A549 treated with CORT108297 at 1 μM for 4 hours (cell line): ENCODE measurements at places on chromosomes 5 and 9. TPM values are rescaled to one million over a fixed set of nuclear protein-coding genes. Genes with fewer than 3 reads are reported as not detected.

The SCAMP1 gene
- total RNA-seq: 15.9 to 28.5 TPM (median 25.3 TPM) in 5 replicates

The BAAT gene
- 0.33 to 0.60 TPM (median 0.41 TPM) in 5 replicates for total RNA-seq

The SLIT3 gene
- total RNA-seq: 13.1 to 21.4 TPM (median 17.2 TPM) in 5 replicates

The PLPP7 gene
- 0.07 to 0.08 TPM in 2 of 5 replicates, not detected in the others for total RNA-seq

The CD14 gene
- 4.2 to 5.3 TPM (median 4.5 TPM) in 5 replicates for total RNA-seq

The KCNT1 gene
- total RNA-seq: 0.01 to 0.06 TPM in 2 of 5 replicates, not detected in the others

The PCDHGA6 gene
- 0.13 to 0.27 TPM (median 0.22 TPM) in 5 replicates for total RNA-seq

The LRRC19 gene
- total RNA-seq: not detected in 5 replicates

The CEP120 gene
- total RNA-seq: 8.0 to 12.1 TPM (median 10.9 TPM) in 5 replicates

The FAXDC2 gene
- total RNA-seq: 0.10 to 0.25 TPM (median 0.18 TPM) in 4 of 5 replicates, not detected in the other

The PCA3 gene
- not detected in 5 replicates for total RNA-seq

The CARD6 gene
- 3.4 to 4.7 TPM (median 3.8 TPM) in 5 replicates for total RNA-seq

The ELOVL7 gene
- 9.0 to 14.3 TPM (median 11.7 TPM) in 5 replicates for total RNA-seq

The GMCL2 gene
- 0.02 TPM in 1 of 5 replicates, not detected in the others for total RNA-seq

The JAKMIP2 gene
- not detected in 5 replicates for total RNA-seq

The ORM1 gene
- not detected in 5 replicates for total RNA-seq

The EGFLAM gene
- total RNA-seq: 0.06 TPM in 1 of 5 replicates, not detected in the others

The HACD4 gene
- total RNA-seq: 0.99 to 1.2 TPM (median 1.1 TPM) in 5 replicates

The TUT7 gene
- total RNA-seq: 7.3 to 11.6 TPM (median 10.1 TPM) in 5 replicates

The TPPP gene
- total RNA-seq: 4.7 to 6.4 TPM (median 5.6 TPM) in 5 replicates

The CPLANE1 gene
- 3.3 to 5.9 TPM (median 4.0 TPM) in 5 replicates for total RNA-seq

The PCDHGA5 gene
- total RNA-seq: 0.07 to 0.24 TPM (median 0.15 TPM) in 5 replicates

The ACER2 gene
- total RNA-seq: 2.0 to 3.2 TPM (median 2.5 TPM) in 5 replicates

The OR5C1 gene
- total RNA-seq: not detected in 5 replicates

The ANKRD31 gene
- 0.03 to 0.07 TPM (median 0.05 TPM) in 5 replicates for total RNA-seq

The KCNN2 gene
- 0.06 to 0.20 TPM (median 0.12 TPM) in 5 replicates for total RNA-seq

The DMRT3 gene
- total RNA-seq: not detected in 5 replicates

The TTC39B gene
- 0.67 to 0.96 TPM (median 0.87 TPM) in 5 replicates for total RNA-seq

The LTC4S gene
- 0.25 to 0.36 TPM (median 0.27 TPM) in 3 of 5 replicates, not detected in the others for total RNA-seq

The ANKRD18A gene
- total RNA-seq: 8.9 to 14.8 TPM (median 11.5 TPM) in 5 replicates

The OR1Q1 gene
- 0.15 TPM in 1 of 5 replicates, not detected in the others for total RNA-seq
